Endothelial cell of umbilical vein (primary cell): ENCODE measurements at places on chromosomes 6 and 20.

DNA sequence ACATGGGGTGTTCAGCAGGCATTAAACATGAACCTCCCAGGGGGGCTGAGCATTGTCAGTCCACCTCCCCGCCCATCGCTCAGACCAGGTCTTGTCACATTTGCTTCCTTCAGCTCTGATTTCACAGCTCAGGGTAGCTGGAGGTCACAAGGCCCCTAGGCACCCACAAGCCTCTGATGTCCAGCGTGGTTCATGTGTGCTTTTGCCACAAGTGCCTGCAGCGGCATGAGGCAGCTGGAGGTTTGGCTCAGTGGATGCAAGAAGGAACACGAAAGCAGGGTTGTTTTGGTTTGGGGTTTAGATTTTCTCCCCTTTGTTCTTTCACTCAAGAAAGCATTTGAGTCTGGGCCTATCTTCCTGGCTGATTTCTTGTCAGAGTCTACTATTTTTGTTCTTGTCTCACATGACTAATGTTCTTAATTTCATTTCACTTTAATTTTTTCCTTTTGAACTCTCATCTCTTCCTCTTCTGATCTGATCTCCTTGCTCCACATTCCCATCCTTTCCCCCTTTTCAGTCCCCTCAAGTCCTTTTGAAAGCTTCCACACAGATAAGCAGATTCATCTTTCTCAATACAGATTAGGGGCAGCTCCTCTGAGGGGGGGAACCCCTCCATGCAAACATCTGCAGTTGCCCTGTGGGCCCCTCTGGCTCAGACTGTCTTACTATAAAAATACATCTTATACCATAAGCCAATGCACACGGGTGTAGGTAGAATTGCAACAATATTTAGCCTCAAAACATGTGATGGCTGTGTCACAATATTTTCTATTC lies 68.1 kb upstream of the CEP85L start:
- DNase-seq: no peak

DNA sequence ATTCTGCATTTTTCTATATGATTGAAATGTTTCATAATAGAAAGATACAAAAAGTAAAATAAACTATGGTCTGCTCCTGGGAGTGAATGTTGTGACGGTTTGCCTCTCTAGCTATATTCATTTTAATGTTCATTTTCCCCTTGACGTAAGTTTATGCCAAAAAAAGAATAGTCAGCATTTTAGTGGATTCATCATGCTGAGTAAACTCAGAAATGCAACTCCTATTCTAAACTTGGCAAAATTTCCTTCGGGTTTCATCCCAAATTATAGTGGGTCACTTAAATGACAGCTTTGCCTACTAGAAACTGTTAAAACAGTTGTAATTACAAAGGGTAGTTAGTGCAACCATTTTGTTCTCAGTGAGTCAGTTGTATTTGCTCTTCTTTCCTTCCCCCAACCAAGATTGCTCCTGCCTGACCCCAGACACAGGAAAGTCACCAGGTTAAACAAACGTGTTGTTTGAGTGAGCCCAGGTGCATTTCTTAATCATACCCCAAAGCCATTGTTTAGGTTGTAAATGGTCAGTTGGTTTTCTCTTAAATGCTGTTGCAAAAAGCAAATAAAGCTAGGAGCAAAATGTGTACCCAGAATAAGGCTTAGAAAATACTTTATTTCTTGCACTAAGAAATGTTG lies 482.3 kb upstream of the SOX4 start:
- DNase-seq: peak; percentile 71

DNA sequence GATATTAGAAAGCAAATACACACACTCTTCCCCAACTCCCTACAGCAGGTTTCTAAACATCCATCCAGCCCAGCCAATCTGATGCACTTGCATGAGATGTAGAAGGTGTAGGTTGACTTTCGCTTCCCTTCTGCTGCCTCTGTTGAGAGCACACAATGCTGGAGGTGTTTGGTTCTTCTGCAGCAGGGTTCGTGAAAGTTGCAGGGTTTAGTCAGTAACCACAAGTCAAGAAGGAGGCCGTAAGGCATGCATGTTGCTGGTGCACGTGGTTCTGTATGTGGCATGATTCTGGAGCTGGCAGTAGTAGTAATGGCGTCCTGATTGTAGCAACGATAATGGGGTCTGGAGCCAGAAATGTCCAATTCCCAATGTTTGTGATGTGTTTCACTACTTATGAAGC lies 53.0 kb downstream of the DEK start:
- no peak for DNase-seq

DNA sequence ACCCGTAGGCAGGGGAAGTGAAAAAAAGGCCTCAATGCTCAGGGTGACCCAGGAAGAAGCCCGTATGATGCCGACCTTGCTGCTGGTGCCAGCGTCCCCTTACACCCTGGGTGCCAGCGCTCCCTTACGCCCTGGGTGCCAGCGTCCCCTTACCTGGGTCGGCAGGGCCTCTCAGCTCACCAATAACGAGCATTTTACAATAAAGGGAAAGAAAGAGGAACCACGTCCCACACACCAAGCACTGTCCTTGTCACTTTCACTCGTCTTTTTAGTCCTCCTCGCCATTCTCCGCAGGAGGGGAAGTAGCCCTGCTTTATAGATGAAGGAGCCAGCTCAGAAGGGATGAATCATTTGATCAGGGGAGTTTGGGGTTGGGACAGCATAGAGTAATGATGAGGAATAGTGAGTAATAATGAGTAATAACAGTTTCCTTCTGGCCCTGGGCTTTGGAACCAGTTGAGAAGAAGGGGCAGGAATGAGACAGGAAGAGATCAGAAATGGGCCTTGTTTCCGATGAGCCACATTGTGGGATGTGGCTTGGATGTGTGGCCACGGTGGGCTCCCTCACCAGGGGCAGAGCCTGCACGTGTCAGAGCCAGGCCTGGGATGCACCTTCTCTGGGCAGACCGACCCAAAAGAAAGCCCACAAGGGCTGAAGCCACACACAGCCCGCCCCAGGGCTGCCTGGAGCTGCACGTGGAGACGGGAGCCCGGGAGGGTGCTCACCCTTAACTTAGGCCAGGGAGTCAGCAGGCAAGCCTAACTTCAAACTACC lies 75.7 kb downstream of the SYNJ2 start:
- DNase-seq: peak; percentile 92

- no peak for DNase-seq
Measured at GRCh38 chr20:23125159-23125558, 39.0 kb upstream of the CD93 start.

DNA sequence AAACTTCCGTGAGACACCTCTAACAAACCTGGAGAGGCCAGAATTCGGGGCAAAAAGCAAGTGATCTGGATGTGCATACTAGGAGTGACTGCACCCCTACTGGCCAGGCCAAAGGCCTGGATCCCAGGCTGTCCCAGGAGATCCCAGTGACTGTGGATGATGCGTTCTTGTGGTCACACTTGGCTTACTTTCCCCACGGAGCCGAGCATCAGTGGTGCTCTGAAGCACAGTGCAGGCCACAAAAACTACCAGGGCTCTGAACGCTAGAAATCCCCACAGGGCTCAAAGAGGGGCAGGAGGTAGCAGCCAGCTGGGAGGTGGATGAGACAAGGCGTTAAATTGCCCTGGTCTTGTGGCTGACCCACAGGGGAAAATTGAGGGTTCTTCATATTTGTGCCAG lies 7.1 kb downstream of the TRIM26 start:
- no peak for DNase-seq

GRCh38 chr20:31680286-31681127 lies 42.2 kb downstream of the BCL2L1 start:
- no peak for DNase-seq

DNA sequence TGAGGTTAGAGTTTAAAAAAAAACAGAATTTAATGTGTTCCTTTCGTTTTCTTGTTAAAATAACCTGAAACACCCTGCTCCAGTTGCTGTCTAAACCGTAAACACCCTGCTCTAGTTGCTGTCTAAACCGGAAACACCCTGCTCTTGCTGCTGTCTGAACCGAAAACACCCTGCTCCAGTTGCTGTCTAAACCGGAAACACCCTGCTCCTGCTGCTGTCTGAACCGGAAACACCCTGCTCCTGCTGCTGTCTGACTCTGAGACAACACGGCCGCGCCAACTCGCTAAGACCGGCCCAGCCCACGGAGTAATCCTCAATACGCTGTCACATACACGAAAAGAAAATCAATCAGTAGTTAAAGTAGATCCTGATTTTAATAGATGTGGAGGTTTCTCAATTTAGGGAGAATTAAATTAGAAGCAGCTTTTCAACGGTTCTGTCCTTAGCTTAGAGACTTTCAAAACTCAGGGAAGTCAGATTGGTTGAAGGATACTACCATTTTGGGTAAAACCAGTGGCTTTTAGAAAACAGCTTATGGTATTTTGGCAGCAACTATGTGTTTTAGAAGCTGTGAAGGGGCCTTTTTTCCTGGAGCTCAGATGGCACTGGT lies 98.3 kb downstream of the RAMACL start:
- DNase-seq: peak; percentile 99

GRCh38 chr20:36468149-36469000 lies 72.9 kb upstream of the MYL9 start:
- peak; percentile 48 for DNase-seq

DNA sequence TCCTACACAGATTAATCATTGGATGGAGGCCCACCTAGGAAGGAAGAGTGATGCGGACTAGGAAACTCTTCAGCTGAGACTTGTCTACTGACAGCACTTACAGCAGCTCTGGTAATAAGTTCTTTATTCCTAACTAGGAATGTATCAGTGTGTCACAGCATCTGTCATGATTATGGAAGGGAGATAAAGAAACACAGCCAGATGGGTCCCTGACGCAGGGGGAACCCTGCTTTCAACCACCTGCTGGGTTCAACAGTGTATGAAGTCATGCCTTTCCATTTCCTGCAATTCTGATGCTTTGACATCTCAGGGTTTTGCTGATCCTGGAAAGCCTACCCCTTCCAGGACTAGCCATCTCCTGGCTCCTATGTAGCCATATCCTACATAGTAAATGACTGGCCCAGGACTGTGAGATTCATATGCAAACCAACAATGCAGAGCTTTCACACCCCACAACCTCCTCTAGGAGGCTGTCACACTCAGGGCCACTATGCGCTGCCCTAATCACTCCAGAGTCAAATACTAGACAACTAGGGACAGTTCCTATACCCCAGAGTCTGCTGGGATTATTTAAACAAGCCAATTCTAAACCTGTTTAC lies 29.0 kb upstream of the MANEA start:
- DNase-seq: no peak

DNA sequence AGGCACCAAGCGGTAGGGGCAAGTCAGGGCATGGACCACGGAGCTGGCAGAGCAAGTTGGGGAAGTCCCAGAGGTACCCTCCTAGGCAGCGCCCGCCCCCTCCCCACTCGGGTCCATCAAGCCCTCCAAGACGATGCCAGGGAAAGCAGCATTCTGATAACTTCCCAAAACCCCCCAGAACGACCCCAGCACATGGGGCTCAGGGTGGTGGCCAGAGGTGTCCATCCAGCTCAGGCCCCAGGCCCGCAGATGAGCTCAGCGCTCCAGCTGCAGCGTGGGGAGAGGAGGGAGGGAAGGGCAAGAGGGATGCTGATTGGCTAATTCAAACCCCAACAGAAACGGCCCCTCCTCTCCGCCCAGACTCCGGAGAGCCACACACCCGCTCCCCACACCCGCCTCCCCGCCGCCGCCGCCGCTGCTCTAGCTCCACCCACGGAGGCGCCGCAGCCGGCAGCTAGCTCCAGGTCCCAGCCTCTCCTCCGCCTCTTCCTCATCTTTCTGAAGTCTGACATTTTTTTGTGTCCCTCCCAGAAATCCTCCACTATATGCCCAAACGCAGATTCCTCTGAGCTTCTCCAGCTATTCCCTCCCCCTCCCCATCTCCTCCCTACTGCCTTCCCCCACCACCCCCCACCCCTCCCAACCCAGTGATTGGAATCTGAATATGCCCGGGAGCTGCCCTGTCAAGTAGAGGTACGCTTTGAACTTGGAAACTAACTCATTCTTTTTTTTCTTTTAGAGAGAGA lies 40.3 kb upstream of the TLDC2 start:
- DNase-seq: peak; percentile 94

GRCh38 chr20:38426006-38426897 lies 8.9 kb downstream of the SNHG17 start:
- no peak for DNase-seq

- no peak for DNase-seq
Measured at GRCh38 chr6:107894809-107895396, 63.1 kb downstream of the SEC63 start.

DNA sequence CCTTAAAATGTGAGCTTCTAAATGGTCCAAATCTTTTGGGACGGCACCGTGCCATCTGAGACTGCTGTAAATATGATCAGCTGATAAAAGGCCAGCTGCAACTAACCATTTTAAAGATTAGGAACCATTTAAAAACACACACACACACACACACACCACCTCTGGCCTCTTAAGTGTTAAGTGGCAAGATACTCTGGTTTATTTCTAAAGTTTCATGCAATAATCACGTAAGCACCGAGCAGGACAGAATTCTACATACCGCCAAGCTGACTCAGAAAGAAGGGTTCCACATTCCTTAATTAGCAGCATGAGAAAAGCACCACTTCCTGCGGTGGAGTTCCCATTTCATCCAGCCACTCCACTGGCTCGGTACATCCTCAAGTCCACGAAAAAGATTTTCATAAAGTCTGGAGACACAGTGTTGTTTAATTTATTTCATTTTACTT lies 17.8 kb upstream of the ZNF217 start:
- DNase-seq: peak; percentile 63

DNA sequence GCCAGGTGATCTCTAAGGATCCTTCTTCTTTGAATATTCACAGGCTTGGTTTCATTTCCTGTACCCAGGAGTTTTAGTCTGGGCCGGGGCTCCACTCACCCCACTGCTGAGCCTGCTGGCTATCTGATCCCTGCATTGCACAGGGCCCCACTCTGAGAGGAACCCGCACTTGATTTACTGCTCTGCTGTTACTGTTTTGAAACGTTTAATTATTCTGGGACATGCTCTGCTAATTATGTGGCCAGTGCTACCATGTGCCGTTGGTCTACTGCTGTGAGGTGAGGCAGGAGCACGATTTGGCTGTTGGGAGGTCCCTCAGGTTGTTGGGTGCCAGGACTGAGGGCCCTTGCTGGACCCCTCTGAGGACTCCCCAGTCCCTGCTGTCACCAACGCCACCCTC lies 108.7 kb upstream of the SIRPA start:
- no peak for DNase-seq

DNA sequence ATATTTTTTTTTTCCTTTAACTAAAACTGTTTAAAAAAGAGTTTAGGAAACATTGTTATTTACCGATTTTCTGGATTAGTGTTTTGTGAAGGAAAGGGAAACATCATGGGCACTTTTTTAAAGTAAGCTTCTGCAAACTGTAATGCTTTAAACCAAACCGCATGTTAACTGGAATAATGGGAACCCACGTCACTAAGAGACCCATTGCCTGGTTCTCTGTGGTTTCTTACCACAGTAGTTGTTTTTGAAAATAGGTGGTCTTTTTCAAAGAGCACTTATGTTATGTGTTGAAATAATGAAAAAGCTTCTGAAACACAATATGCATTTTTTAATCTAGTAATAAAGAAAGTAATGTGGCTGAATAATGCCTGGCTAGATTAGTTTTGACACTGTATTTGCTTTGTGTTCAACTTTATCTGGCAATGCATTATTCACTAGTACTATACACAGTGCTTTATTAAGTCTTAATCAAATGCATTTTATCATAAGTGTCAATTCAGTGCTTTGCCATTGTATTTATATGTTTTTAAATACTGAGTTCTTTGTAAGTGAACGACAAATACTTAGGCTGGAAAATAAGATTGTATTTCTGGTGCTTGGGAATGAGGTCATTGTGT lies 754.1 kb upstream of the FLRT3 start:
- no peak for DNase-seq
